ENCODE measurements at places on chromosomes 7 and 10.

DNA sequence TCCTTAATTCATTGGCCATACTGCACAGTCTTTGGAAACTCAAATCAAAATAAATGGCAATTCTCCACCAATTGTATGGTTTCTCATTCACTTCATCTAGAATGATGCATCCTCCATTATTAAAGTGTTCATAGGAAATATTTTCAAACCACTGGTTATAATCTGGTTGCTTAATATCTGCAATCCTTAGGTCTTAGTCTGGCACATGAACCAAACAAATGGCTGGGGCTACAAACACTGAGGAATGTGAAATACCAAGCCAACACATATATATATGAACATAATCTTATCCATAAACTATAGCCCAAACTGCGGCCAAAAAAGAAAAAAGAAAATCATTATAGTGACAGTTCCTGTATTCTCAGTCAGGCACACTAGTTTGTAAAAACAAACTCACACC is 5.7 kb upstream of the MSS51 start:
- DNase-seq, result no peak

DNA sequence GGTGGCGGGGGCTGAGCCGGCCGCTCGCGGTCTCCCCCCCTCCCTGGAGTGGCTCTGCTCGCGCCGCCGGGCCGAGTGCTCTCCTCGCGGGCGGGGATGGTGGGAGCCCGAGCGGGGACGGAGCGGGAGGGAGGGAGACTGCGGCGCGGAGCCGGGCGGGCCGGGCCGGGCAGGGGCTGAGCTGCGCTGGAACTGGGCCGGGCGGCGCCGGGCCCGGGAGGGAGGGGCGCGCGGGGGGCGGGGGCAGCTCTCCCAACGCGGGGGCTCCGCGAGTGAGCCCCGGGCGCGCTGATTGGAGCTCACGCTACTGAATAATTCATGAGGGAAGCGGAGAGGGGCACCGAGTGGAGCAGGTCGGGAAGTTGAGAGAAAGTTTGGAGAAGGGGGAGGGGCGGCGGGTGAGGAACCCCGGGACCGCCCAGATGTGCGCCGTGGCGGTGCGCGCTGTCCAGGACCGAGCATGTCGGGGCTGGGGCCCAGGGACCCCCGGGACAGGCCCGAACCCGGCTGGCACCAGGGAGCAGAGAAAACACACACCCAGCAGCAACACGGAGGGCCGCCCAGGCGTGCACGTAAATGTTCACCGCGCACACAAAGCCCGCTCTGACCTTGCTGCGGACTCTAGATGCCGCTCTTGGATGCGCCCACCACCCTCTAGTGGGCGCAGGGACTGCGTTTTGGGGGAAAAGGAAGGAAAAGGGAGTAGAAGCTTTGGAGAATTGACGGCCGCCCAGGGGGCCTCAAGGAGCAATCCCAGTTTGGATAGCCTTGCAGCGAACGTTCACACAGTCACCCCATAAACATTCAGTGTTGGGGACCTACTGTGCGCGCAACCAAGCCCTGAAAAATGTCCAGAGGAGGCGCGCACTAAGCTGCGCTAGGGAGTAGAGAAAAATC is at the start of gene EPHB4:
Gene EPHB4 (minus strand): TSS at position 194 of the 897 bp plus-strand sequence. CDS start 493 bp downstream, outside the sequence.
- peak; percentile 81 for DNase-seq

DNA sequence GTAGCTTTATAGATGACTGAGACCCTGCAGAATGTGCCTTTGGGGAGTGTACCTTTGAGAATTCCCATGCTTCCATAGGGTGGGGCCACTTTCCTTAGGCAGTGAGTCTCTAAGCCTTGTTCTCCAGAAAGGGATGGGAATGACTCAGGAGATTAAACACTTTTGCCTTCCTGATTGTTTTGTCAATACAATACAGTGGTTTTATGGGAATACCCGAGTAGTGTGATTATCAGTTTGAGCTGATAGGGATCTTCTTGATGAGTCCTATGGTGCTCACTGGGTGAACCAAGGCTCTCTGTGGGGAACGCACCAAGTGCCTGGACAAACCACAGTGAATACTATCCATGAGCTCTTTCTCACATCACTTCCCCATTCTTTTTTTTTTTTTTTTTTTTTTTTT is 6.3 kb downstream of the MYOF start:
- no peak for DNase-seq

GRCh38 chr10:49379596-49380410 is 16.1 kb downstream of the DRGX start:
- DNase-seq, result peak; percentile 19

DNA sequence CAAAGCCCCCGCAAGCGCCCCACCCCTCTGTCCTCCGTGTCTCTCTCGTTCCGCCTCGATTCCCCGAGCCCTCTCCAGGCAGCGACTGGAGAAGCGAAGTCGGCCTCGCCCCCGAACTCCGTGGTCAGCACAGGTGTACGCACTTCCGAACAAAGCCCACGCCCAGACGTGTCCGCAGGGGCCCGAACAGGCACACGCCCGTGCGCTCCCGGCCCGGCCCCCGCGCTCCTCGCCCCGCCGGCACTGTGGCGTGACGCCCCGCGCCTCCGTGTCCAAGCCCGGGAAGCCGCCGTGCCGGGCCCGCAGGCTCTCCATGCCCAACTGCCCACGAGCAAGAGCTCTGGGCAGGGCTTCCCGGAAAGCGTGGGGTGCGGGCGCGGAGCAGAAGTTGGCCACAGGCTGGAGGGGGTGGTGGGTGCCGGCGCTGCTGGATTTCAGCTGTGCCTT is 662 bp downstream of the NRCAM start:
- DNase-seq, result no peak

GRCh38 chr7:114901771-114902170 is 20.1 kb upstream of the MDFIC start:
- no peak for DNase-seq

GRCh38 chr7:13821152-13821787 is 168.2 kb downstream of the ETV1 start:
- DNase-seq, result no peak

DNA sequence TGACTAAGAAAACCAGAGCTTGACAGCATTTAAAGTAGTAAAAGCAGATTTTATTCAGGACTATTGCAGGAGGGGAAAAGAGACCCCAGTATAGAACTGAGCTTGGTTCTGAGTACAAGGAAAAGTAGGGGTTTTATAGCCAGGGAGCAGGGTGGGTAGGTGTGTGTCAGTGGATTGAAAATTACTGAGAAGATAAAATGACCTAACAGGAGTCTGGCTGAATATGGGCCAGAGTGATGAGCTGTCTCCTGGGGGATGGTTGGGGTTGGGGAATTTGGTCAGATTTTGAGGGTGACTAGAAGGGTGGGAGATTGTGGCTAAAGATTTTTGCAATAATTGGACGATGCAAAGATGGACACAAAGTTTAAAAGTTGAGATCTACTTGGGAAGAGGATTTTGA is 114.0 kb downstream of the ST7 start:
- no peak for DNase-seq

- no peak for DNase-seq
These were observed 24.2 kb downstream of the BAIAP2L1 start for GRCh38 chr7:98376711-98377110.

- DNase-seq, result no peak
These were observed 398.5 kb upstream of the AKR1E2 start for GRCh38 chr10:4427532-4427931.

GRCh38 chr7:69126896-69127479 is 471.3 kb upstream of the AUTS2 start:
- DNase-seq, result no peak

DNA sequence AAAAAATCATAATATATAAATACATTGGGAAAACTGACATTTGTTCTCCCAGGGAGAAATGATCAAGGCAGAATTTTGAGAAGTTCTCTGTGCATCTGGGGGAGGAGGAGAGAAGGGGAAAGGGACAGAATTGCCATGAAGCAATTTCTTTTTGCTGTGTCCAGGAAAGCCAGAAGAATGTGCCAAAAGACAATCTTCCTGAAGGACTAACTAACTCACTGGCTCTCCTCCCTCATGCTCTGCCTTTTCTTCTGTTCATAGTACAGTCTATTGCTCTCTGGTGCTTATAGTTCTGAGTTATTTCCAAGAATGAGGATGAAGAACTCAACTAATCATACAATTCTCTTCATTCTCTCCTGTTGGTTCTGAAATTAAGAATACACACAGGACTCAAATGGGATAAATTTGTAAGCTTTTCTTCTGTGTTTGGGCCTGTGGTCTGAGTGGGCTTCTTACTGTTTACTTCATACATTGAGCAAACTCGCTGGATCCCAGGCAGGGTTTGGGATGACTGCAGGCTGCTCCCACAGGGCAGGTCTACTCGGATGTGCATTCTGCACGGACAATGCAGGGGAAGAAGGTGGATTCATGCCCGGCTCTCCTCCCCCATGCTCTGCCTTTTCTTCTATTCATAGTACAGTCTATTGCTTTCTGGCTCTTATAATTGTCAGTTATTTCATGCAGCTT is 22.2 kb upstream of the FAM171A1 start:
- no peak for DNase-seq

DNA sequence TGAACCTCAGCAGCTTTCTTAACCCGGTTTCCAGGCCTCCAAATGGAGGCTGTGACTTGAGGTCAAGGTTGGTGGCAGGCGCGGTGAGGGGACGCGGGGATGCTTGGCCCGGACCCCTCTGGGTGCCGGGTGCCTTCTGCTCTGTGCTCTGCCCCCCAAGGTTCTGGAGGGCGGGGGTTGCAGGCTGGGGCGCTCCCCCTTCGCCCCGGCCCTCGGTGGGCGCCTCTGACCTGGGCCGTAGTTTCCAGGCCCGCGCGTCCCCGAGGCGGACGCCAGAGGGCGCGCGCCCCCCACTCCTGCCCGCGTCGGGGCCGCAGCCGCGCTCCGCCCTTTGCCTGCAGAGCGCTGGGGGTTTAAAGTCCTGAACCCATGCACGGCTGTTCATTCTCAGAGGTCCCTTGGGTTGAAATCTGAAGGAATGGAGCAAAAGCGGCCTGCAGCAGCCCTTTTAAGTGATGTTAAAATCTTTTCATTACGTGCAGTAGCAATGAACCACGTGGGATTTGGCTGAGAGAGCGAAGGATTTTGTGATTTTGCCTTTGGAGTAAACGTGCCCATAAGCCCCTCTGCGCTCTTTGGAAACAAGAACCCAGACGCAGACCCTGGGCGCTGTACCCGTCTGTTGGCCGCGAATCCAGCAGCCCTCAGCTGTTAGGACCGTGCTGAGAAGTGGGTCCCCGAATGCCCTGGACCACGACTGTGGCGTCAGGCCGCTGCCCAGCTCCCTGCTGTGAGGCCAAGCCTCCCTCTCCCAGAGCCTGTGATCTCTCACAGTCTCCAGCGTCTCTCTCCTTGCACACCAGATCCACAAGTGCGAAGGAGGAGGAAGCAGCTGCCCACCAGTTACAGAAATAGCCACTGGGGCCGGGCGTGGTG is 135.0 kb downstream of the ACTR3B start:
- DNase-seq, result peak; percentile 58

DNA sequence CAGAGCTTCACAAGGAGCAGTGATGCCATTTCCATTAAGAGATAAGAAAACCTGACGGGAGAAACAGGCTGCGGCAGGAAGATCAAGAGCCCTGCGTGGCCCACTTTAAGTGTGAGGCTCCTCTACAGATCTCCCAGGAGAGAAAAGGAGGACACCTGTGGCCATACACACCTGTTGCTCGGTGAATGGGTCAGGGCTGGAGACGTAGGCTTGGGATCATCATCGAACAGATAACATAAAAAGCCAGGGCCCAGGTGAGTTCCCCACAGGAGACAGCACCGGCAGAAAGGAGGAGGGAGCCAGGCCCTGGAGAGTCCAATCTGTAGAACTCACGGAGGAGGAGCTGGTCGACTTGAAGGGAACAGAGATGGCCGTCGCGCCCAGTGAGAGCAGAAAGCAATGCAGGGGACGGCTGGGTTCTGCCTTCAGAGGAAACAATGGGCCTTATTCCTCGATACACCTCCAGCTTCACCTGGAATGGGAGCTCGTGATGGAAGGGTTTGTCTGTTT is 556.8 kb downstream of the DNAJB6 start:
- no peak for DNase-seq

DNA sequence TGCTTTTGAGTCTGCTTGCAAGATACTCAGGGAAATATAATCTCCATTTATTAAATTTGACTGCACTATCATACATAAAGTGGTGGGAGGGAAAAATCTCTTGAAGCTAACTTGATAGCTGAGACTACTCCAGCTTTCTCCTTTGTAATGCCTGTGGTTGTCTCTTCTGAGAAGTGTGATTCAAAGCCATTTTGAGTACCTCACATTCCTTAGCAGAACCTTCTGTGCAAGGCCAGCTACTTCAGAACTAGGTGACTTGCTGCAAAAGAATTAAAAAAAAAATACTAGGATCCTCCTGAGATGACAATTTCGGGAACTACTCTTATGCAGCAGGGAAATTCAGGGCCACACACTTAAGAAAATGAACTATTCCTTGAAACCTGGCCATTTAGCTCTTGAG is 294.8 kb downstream of the MDFIC start:
- DNase-seq, result no peak

DNA sequence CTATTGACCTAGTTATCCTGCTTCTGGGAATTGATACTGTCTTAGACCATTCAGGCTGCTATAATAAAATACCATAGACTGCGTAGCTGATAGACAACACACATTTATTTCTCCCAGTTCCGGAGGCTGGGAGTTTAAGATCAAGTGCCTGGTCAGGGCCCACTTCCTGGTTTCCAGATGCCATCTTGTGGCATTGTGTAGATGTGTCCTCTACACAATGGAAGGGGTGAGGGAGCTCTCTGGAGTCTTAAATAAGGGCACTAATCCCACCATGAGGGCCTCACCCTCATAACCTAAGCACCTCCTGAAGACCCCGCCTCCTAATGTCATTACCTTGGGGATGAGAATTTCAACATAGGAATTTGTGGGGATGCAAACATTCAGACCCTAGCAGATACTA is 62.4 kb downstream of the SLC35B4 start:
- DNase-seq, result peak; percentile 52

- no peak for DNase-seq
These were observed 38.0 kb downstream of the ZNF777 start for GRCh38 chr7:149422914-149423301.

- no peak for DNase-seq
These were observed 247.4 kb upstream of the CACNA2D1 start for GRCh38 chr7:82690929-82691328.

GRCh38 chr7:25091176-25091575 is 33.9 kb downstream of the CYCS start:
- no peak for DNase-seq

DNA sequence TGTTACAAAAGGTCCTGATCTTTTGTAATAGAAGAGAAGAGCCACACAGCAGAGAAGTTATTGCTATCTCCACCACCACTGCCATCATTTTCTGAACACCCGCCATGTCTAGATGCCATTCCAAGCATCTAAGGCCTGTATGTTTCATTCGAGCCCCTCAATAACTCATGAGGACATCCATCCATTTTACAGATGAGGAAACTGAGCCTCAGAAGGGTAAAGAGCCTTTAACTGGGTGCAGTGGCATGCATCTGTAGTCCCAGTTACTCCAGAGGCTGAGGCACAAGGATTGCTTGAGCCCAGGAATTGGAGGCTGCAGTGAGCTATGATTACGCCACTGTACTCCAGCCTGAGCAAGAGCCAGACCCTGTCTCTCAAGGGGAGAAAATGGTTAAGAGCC is 39.3 kb downstream of the UBE2H start:
- no peak for DNase-seq

GRCh38 chr10:10332786-10333185 is 684.9 kb upstream of the CELF2 start:
- no peak for DNase-seq

DNA sequence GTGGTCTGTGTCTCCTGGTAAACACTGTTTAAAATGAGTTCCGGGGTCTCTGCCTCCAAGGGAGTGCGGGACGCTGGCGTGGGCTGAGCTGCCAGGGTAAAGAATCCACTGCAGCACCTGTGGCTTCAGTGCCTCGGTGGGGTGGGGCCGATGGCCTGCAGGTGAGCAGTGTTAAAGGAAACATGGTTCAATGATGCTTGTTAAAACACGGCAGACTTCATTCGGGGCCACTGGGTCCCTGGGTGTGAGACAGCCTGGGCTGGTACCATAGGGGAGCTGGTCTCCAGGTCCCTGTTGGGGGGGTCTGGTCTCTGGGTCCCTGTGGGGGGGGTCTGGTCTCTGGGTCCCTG is 24.9 kb upstream of the KNDC1 start:
- no peak for DNase-seq
